ENCODE measurements at places on chromosomes 3 and 15. TPM values are rescaled to one million over a fixed set of nuclear protein-coding genes. Genes with fewer than 3 reads are reported as not detected.

GNAT1 gene
- 0.48 TPM for total RNA-seq

MAGEL2 gene
- total RNA-seq, result not detected

ZNF385D gene
- total RNA-seq, result not detected

LRRIQ4 gene
- not detected for total RNA-seq

EIF2A gene
- 83.6 TPM for total RNA-seq

CPEB1 gene
- total RNA-seq, result 3.3 TPM

AGBL1 gene
- not detected for total RNA-seq

OIP5 gene
- 11.8 TPM for total RNA-seq

LAMB2 gene
- total RNA-seq, result 72.0 TPM

ERC2 gene
- not detected for total RNA-seq

EFCC1 gene
- not detected for total RNA-seq

C3orf85 gene
- not detected for total RNA-seq

CHRD gene
- 0.21 TPM for total RNA-seq

HRG gene
- total RNA-seq, result not detected

TGM5 gene
- not detected for total RNA-seq

ZPLD1 gene
- total RNA-seq, result not detected

LIPH gene
- 5.1 TPM for total RNA-seq

ITIH4 gene
- 0.25 TPM for total RNA-seq

POLQ gene
- total RNA-seq, result 6.7 TPM

FAM81A gene
- total RNA-seq, result 13.1 TPM

TMEM42 gene
- 10.7 TPM for total RNA-seq

ROBO2 gene
- total RNA-seq, result not detected

CTSH gene
- 45.9 TPM for total RNA-seq

CAV3 gene
- 0.18 TPM for total RNA-seq

ECE2 gene
- not detected for total RNA-seq

TMC3 gene
- total RNA-seq, result not detected

SLC28A1 gene
- 0.04 TPM for total RNA-seq

EID1 gene
- total RNA-seq, result 129 TPM
